ENCODE measurements at places on chromosomes 6 and 20.

GRCh38 chr6:168031411-168031971, 34.0 kb downstream of the KIF25 start:
- DNase-seq: no peak

DNA sequence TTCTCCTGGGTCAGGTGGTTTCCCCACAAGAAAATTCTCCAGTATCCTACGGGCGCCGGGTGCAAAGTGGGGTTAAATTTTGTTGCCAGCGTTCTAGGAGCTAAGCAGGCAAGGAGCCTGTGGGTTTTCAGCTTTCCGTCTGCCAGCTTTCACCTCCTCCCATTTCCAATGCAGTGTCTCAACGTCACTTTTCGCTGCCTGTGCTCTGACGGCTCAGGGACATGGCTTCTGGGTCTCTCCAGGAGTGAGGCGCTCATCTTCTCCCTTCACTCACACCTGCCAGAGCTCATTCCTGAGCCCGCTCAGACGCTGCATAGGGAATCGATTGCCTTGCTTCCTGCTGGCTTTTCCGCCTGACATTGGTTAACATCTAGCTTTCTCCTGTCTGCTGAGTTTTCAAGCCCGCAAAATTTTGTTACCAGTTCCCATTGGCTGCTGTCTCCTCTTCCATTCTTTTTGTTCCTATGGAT, 7.3 kb upstream of the NAA20 start:
- DNase-seq: no peak

GRCh38 chr6:110083875-110084585, 95.4 kb downstream of the WASF1 start:
- DNase-seq: no peak

DNA sequence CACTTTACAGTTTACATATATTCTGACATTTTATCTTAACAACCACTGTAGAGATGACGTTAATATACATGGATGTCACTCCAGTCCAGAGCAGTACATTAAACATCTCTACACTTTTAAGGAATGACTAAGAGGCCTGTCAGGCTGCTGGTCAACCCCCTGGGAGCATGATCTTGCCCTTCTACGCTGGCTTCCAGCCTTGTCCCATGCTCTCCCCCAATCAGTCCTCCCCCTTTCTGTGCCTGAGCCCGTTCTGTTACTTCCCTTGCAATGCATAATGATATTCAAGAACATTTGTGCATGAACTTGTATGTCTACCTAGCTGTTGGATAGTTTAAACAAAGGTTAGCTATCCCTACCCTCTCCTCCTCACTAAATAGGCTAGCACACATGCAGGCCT, 40.5 kb upstream of the PLCB4 start:
- DNase-seq: no peak

DNA sequence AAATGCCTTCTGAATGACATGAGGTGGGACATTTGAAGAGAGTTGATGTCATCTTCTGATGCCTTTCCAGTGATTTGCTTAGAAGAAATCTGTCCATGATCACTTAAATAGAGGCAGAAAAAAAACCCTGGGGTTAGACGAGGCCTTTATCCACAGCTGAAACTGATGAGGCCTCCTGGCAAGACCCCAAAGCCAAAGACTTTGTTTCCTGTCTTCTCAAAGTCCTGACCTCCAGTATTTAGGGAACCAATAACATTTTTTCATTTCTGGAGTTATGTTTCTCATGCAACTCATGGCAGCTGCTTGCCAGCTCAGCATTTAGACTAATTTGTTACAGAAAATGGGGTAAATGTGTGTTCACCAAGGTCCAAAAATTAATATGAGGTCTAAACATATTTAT, 248.0 kb upstream of the PRDM1 start:
- DNase-seq: no peak

GRCh38 chr20:55216525-55217242, 741.3 kb downstream of the DOK5 start:
- no peak for DNase-seq

DNA sequence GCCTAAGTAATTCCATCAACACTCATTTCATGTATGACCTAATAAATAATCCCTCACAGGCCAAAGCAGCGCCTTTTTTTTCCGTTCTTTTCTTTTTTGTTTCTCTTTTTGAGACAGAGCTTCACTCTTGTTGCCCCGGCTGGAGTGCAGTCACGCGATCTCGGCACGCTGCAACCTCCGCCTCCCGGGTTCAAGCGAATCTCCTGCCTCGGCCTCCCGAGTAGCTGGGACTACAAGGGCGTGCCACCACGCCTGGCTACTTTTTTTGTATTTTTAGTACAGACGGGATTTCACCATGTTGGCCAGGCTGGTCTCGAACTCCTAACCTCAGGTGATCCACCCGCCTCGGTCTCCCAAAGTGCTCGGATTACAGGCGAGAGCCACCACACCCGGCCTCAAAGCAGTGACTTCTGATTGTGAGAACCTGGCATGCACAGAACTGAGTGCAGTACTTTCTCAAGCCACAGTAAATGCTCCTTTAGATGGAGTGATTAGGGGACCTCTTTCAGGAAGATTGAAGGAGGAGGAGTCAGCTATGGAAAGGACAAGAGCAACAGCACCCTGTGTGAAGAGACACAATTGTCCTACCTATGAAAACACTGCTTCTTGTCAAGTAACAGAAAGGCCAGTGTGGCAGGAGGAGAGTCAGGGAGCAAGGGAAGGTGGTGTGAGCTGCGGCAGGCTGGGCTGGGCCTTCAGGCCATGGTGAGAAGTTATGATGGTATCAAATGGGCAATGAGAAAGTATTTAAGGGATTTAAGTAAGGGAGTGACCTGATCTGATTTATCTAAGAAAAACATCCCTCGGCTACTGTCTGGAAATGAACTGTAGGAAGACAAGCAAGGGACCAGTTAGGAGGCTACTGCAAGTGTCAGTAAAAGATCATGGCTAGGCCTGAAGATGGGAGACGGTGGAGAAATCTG, 1.7 kb upstream of the SCAF8 start:
- no peak for DNase-seq

GRCh38 chr6:14975471-14975817, 270.4 kb upstream of the JARID2 start:
- DNase-seq: no peak

DNA sequence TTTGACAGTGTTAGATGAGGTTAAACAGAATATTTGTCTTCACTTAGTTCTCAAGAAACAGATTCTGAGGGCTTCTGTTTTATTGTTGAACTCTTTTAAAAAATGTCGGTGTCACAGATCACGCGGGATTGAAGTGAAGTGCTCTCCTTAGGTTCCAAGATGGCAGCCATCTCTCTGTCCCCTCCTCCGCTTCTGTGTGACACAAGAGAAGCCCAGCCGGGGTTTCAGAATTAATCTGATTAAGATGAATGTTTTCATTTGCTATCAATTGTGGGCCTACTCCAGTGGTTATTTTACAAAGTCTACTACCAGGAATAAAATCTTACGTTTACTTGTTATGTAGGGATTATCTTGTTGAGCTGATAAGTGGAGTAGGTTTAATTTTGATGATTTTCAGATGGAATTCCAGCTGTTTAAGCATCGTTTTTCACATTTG, 10.9 kb downstream of the HIVEP1 start:
- no peak for DNase-seq

DNA sequence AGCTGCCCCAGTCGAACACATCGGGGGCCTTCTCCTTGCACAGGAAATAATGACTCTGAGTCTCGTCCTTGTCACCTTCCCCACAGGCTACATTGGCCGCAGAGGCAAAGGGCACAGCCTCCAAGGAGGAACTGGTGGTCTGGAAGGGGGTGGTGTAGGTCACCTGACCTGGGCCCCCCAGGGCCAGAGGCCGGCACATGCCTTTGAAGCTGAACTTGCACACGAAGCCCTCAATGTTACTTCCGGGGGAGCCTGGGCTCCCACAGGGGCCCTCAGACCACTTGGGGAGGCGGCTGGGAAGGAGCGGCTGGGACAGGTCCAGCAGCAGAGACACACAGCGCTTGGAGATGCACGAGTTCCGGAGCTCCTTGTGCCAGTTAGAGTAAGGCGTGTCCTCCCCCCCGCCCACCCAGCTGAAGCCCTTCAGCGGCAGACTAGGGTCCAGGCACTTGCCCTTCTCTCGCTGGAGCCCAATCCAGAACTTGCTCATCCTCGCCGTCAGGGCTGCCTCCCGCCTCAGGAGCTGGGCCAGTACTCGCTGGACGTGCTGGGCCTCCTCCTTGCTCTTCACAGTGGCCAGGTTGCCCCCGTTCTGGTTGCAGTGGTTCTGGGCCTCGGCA, 578 bp downstream of the CD93 start:
- no peak for DNase-seq

- DNase-seq: no peak
Measured at GRCh38 chr6:168179702-168180382, 100.8 kb upstream of the FRMD1 start.

DNA sequence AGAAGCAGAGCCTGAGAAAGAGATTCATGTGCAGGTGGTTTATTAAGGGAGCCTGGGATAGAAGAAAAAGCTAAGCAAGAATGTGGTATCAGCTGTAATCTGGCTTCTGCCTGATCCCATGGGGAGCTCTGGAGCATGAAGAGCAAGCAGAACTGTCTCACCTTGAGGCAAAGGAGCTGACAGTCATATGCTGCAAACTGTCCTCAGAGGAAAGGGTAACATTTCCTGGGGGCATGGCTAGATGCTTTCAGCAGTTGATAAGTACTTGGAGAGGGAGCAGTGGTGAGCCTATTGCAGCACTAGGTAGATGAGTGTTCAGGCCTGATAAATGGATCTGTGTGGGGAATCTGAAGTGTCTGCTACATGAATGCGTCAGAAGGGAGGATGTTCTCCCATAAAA, 621.5 kb upstream of the BTBD3 start:
- DNase-seq: no peak

GRCh38 chr20:47850146-47850545, 64.9 kb upstream of the SULF2 start:
- no peak for DNase-seq

GRCh38 chr6:113830140-113830539, 27.0 kb upstream of the MARCKS start:
- DNase-seq: no peak

GRCh38 chr20:36154700-36155628, at the start of gene EPB41L1:
EPB41L1 (plus strand) TSS chr20:36154740; CDS start chr20:36173778, 19,038 bp downstream.
- DNase-seq: no peak

DNA sequence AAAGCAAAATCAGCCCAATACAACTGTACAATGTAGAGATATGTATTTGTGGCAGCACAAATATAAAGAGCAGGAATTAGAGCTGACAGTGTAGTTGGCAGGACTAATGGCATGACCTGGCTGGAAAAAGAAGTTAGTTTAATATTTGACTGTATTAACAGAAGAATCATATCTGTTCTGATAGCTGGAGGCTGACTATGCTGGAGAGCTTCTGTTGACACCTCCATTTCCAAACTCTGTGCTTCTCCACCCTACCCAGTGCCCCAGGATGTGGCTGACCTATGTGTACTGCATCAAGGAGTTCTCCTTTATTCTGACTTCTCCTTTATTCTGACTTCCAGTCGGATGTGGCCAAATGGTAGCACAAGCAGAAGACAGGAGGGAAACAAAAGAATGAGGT, 299.3 kb downstream of the PKHD1 start:
- no peak for DNase-seq

DNA sequence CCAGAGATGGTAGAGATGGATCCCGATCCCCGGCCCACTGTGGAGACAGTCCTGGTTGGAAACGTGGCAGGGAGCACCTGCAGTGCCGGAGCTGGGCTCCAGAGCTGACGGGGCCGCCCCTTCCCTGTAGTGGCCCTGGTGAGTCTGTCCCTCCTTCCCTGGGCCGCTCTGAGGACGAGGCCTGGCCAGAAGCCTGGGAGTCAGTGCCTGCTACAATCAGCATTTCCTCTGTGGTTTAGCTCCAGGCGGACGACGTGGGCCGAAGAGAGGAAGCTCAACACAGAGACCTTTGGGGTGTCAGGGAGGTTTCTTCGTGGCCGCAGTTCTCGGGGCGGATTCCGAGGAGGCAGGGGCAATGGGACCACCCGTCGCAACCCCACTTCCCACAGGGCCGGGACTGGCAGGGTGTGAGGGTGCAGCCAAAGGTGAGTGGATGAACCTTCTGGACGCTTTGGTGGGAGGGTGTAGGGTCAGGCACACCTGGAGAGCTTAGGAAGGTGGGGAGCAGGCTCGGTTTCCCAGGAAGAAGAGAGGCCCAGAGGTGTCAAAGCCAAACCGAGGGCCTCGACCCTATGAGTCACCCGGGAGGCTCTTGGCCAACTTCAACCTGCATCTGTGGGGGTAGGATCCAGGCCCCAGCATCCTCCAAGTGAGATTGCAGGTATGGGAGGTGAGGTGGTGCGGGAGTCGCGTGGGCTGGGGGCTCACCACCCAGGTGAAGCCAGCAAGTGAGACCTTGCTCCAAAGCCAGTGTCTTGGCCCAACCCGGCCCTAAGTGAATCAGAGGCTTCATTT, 9.9 kb downstream of the PSMA7 start:
- no peak for DNase-seq

DNA sequence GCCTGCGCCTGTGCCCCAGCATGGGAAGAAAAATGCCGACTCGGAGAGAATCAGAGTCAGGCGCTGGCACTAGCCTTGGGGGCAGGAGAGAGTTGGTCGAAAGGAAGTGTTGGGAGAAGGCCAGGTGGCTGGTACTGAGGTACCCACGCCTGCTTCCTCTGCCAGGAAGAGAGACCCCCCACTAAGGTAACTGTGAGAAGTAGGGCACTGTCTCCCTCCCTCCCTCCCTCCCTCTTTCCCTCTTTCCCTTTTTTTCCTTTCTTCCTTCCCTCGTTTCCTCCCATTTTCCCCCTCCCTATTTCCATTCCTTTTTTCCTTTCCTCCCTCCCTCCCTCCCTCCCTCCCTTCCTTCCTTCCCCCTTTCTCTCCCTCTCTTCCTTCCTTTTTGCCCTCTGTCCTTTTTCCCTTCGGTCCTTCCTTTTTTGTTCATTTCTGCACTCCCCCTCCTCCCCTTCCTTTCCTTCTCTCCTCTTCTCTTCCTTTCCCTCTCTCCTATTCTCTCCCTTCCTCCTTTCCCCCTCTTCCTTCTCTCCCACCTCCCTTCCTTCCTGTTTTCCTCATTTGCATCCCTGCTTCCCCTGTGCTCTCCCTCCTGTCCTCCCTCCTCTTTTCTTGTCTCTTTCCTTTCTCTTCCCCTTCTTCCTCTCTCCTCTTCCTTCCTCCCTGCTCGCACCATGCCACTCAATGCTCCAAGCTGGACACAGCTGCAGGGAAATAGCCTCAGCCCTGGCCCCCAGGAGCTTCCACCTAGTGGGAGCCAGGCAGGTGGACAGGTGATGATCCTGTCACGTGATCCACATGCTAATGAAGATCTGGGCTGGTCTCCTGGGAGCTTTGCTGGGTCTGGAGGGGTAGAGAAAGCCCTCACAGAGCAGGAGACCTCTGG, 148.0 kb downstream of the DHX35 start:
- DNase-seq: no peak

GRCh38 chr20:49519777-49520359, 37.4 kb upstream of the KCNB1 start:
- DNase-seq: no peak

DNA sequence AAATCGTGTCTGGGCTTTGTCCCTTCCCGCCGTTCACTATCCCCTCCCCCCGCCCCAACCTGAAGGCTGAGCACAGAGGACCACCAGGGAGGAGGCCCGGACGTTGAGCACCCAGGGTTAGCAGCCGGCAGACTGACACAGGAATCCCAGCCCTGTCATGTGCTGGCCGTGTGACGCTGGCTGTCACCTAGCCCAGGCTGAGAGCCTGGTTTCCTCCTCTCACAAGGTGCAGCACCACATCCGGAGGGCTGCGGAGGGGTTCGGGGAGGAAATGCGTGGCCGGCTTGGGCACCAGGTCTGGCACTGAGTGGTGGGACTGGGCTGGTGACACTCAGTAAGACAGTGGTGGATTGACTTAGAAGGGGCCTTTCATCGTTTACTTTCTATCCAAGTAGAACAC, 4.6 kb upstream of the LSM14B start:
- DNase-seq: no peak

GRCh38 chr6:87908978-87909811, 138.4 kb upstream of the SPACA1 start:
- no peak for DNase-seq

All from HS-27A (cell line).